Vagina (tissue), 2 donors: ENCODE measurements at places on chromosomes 12 and 14.

DNA sequence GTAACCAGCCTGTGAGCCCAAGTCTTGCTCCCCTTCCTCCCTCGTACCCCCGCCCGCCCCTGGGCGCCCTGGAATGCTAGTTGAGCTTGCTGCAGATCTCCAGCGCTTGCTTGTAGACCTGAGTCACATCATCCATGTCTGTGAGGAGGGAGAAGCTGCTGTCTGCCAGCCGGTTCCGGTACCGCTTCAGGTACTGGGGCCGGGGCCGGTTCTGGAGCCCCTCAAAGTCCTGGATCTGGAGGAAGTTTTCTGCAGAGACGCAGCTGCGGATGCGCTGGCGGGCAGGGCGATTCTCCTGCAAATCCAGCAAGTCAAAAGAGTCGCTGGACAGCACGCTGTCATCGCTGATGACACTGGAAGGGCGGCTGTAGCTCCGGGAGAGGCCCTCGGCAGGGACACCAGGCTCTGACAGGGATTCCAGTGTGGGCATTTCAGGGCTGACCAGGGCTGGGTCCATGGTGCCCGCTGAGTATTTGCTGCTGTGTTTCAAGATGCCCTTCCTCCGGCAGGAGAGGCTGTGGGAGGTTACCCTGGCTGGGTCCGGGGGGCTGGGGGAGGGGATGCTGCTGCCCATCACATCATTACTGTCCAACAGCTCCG lies 71.9 kb downstream of the NUAK1 start:
- no peak for DNase-seq

DNA sequence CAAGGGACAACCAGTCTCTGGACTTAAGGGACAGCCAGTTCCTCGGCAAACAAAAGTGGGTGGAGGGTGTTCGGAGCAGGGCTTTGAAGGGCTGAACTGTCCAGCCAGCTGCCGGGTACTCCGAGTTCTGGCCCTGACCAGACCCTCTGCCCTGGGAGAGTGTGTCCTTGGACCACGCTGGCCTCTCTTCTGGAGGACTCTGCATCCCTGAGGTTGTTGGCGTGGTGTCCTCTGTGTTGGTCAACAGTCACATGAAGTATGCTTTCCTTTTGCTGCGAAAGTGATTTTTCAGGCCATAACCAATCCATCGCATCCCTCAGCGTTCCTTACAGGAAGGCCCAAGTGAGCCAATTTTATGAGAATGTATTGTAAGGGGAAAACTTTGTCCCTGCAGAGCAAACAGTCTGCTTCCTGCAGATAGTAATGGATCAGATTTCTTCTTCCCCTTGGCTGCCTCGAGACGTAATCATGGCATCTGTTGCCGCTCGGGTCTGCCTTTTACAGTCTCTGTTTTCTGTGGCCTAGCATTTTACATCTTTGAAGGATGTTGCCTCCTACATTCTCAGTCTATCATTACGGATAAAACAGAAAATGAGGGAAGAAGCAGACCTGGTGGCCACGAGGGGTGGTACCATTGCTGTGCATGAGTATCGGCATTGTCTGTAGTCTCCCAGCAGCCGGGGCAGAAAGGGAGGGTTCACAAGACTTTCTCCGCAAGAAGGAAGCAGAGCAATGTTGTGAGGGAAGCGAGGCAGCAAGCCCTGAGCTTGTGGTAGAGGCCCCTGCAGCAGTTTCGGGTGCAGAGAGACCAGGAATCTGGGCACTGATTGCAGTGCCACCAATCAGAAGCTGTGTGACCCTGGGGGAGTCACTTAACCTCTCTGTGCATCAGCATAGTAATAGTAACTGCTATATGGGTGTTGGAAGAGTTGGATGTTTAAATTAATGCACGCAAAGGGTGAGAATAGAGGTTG lies 47.4 kb downstream of the SMIM41 start:
- peak; percentile 74 for DNase-seq

GRCh38 chr12:31249356-31249755 lies 76.6 kb downstream of the SINHCAF start:
- DNase-seq = no peak

DNA sequence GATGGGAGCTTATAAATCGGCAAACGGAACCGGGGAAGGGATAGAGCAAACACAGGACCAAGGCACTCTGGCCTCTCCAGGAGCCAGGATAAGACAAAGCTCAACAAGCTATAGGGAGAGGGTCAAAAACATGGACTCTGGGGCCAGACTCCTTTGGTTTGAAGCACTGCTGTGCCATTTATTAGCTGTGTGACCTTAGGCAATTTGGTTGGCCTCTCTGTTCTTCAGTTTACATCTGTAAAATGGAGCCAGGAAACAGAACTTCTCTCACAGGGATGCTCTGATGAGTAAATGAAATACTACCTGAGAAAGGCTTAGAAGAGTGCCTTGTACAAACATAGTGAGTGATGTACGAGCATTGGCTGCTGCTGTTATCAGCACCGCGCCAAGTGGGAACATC lies 213.3 kb upstream of the PWP1 start:
- DNase-seq = no peak

DNA sequence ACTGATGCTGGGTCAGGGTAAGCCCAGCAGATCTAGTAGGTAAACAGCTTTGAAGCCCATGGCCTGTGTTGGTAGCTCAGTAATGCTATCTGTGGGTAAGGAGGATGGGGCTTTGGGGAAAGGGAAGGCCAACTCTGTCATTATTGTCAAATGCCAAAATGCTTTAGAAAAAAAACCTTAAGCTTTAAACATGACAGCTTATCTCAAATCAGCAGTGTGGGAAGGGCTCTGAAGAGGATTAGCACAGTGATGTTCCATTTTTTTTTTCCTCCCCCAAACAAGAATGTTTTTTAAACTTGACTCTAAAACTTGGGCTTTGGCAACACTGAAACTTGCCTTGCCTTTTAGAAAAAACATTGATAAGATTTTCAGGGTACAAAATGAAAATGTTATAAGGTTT lies 11.7 kb downstream of the DAAM1 start:
- DNase-seq = no peak

GRCh38 chr14:33711811-33712216 lies 239.1 kb downstream of the EGLN3 start:
- no peak for DNase-seq

DNA sequence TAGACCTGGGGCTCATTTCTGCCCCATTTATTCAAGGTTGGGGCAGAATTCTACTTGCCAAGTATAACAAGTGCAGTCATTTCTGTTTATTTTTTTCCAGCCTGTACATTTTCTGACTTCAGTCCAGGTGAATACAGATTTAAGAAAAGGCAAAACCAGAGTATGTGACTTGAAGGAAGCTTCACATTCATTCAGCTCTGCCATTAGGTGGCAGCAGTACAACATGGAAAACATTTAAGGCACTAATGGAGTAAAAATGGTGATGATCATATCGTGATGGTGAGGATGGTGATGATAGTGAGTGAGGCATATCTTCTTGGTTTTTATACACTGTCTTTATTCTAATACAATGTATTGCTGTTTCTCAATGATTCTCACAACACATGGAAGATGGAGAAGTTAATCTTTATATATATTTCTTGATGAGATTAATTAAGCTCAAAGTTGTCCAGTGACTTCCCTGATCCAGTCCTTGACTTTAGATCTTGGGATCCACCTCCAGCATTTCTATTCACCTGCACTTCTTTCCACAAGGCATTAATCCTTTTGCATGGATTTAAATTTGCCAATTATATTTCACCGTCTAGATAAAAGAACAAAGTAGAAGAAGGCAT lies 176.7 kb upstream of the SEL1L start:
- no peak for DNase-seq

- no peak for DNase-seq
Measured at GRCh38 chr12:104360983-104361707, 57.6 kb downstream of the EID3 start.

DNA sequence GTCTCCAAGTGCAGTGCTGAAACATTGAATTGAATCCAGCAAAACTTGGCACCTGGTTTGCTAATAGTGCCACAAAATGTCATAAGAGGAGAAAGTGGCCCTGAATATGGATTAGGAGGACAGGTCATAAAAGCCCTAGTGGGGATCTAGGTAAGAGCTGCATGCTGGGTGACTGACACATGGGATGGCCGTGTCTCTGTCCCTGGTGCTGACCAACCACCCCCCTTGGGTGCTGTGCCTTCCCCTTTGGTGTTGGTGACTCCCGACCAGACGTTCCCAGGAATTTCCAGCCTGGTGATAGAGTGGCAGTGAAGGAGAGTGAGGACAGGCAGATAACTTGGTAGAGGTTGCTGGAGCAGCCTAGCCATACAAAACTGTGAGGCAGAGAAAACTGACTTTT lies 142.8 kb downstream of the VRK1 start:
- no peak for DNase-seq

DNA sequence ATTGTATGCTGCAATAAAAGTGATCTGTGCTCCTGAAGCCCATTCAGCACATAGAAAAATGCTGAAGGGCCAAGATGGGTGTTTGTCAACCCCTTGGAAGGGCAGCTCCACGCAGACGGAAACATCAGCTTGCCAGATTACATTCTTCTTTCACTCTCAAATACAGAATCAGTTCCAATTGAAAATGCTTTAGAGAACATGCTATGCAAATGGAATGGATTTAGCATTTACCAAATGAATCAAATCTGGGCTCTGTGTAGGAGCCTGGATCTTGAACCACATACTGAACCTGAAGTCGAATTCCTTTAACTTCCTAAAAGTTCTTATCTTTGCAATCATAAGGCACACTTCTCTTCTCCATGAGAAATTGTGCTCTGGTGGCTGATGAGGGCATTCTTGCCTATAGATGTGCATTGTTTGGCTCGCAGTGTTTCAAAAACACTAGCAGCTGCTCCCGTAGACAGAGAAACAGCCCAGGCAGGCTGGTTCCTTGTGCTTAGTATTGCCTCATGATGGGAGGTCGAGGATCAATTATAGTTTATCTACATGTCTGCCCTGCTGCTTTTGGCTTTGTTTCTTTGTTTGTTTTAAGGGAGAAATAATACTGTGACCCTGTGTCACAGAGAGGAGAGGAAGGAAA lies 489.8 kb upstream of the FLRT2 start:
- DNase-seq = no peak
